CD14-positive monocyte (primary cell): ENCODE measurements at places on chromosomes 7 and 10.

- no peak for DNase-seq
Observed at GRCh38 chr7:106448992-106449859, 164.4 kb upstream of the NAMPT start.

- peak; percentile 29 for DNase-seq
Observed at GRCh38 chr10:11782793-11783557, 40.2 kb upstream of the PROSER2 start.

GRCh38 chr10:78761311-78761781, 307.4 kb upstream of the ZMIZ1 start:
- DNase-seq, result no peak

GRCh38 chr7:119685906-119686305, 587.1 kb upstream of the KCND2 start:
- DNase-seq, result no peak

GRCh38 chr10:123687758-123688157, 21.6 kb downstream of the GPR26 start:
- no peak for DNase-seq

DNA sequence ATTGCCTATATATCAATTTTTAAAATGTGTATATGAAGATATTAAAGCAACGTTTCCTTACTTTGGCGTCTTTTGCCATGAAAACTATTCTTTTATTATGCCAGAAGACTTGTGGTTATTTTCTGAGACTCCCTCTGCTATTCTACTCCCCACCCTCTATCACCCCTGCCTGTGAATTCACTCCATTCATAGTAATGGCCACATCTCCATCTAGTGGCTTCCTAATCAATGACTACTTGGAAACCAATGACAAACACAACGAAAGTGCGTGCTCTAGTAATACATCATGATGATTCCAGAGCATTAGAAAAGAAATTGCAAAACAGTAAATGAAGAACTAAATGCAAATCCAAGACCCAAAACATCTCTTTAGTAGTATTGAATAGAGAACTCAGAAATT, 186.7 kb upstream of the HGF start:
- peak; percentile 48 for DNase-seq

DNA sequence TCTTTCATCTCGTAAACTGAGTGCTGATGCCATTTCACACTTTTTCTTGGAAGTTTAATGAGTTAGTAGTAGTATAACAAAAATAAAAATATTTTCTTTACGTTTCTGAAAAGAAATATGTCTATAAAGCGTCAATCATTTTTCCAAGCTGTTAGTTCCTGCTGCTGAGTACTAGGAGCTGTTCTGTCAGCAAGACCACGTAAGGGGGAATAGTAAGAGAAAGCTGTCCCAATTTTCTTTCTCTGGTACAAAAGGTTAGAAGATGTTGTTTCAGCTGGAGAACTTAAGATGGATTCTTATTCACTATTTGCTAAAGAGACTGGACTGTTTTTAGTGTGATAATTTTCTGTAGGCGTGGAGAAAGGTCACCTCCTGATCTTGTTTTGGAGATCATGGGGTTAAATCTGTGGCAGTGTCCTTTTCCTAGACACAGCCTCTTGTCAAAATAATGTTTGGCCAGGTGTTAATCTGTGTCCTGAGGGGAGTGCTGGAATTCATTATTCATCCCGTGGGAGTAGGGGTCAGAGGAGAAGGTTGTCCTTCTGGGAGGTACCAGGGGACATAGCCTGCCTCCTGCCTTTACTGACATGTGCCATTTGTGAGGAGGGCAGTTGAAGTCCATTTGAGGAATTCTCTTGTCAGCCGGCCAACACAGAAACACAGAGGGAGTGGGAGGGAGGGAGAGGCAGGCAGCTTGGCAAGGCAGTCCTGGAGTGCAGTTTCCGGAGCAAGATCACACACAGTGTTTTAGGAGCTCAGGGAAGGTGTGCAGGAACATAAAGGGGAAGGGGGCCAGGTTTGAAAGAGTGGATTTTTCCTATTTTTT, 368.7 kb downstream of the AUTS2 start:
- DNase-seq, result no peak

- no peak for DNase-seq
Observed at GRCh38 chr7:4871930-4872675, 10.3 kb upstream of the PAPOLB start.

DNA sequence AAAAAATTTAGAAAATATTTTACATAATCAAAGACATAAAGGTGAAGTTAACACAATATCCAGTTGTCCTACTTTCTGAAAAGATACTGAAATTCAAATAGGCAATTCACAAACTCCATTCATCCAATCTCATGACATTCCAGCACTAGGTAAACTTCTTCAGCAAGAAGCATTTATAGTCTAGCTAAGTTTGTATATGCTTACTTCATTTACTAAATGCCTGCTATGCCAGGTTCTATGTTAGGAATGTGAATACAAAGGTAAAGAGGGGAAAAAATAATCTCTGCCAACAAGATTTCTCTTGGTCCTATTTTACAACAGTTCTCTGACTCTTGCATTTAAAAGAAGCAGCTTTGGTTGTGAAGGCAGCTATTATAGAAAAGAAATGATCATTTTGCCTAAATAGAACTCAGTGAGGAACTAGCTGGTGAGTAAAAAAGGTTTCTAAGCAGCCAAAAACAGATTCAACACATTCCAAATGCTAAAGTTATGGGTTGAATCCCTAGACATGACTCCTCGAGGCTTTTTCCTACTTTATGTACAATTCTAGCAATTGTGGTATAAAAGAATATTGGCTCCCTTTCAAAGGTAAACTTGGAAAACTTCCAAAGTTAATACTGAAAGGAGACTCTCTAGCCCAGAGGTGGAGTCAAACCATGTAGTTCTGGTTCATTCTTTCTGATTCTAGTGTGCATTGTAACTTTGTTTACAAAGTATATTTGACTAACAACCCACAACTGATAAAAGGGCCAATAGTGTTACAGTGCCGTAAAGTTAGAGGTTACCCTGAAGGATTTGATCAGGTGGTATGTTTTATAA, 30.9 kb upstream of the KLHL7 start:
- no peak for DNase-seq
